Right renal cortex interstitium (tissue), 3 donors: ENCODE measurements at places on chromosomes 1 and 21.

- no peak for DNase-seq
Observed at GRCh38 chr1:42639116-42639515, 19.1 kb upstream of the PPIH start.

- DNase-seq, result no peak
Observed at GRCh38 chr1:12527564-12527963, 90.4 kb downstream of the DHRS3 start.

DNA sequence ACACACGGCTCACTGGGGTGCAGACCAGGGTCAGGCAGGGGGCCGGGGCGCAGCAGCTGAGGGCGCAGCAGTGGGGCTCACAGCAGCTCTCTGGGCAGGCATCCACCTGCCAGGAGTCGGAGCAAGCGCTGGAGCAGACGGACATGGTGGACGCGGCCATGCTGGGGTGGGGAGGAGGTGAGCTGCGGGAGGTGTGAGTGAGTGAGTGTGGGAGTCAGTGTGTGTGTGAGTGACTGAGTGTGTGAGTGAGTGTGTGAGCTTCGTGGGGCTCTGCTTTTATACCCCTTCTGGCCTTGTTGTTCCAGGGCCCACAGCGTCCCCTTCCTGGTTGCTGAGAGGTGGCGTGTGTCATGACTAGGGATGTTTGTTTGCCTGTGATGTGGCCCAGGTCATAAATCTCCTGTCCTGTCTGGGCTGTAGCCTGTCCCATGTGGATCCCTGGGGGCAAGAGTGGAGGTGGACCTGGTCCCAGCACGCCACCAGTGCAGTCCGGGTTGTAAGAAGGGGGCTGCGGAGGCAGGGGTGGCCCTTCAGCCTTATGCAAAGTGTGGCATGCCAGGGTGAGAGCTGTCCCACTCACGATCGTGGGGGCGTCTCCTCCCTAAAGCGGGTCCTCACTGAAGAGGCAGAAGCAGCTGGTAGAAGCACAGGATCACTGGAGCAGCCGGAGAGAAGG, at the start of gene KRTAP10-1:
TSS of gene KRTAP10-1 (minus strand) at position 205 of the 676 bp plus-strand sequence. CDS start at position 160, 45 bp downstream.
- DNase-seq, result no peak

DNA sequence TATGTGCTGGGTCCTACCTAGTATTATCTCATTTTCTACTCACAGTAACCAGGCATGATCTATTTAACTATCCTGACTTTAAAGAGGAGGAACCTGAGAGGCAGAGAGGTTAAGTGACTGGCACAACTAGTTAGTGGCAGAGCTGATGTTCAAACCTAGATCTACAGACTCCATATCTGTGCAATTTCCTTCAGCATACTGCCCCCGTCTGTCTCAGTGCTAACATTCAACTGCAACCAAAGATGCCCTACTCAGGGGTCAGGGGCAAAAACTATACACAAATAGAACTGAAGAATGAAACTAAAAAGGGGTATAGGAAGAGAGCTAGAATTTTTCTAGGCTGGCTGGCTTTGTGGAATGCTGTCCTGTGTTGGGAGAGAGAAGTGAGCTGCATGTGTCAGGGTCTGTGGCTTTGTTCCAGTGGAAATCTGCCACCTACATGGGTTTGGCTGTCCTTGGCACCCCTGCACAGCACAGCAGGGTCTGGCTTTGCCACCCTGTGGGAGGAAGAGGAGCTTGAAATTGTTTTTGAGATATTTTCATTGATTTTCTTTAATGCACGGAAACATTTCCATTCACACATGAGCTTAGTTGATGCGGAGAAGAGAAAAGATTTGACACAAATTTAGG, 368.5 kb downstream of the RPS6KC1 start:
- no peak for DNase-seq
